MCF 10A (cell line): ENCODE measurements at places on chromosomes 5 and 9.

GRCh38 chr9:91948101-91948596 is 1.9 kb downstream of the ROR2 start:
- no peak for DNase-seq

DNA sequence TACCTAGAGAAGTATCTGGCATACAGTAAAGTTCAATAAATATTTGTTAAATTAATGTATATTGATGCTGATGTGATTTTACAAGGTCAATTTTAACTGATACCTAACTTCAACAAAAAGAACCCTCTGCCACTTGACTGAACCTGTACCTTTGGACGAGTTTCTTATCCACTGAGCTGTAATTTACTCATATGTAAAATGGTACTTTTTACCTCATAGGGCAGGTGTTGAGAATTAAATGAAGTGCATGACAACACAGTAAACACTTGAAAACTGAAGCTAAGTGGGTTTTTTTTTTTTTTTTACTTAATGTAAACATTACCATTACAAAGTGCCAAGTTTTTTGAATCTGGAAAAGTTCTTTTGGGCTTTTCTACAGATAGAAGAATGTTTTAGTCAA is 15.4 kb downstream of the NIPSNAP3B start:
- no peak for DNase-seq

- DNase-seq: no peak
Measured at GRCh38 chr5:172562443-172562842, 78.6 kb upstream of the NEURL1B start.

DNA sequence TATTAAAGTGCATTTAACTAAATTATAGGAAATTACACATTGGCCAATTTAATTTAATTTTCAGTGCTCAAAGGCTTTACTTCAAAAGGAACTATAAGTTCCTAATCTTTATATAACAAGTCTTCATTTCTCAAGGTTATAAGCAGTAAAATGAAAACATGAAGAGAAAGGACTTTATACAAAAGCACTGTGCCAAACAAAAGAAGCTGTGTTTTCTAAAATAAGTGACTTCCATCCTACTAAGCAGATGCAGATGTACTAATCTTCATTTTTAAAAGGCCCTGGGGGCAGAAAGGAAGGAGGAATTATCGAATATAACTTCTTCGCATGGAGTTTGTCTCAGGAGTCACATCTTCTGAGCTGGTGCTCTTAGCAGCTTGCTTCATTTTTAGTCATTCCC is 81.4 kb downstream of the SHC3 start:
- no peak for DNase-seq

DNA sequence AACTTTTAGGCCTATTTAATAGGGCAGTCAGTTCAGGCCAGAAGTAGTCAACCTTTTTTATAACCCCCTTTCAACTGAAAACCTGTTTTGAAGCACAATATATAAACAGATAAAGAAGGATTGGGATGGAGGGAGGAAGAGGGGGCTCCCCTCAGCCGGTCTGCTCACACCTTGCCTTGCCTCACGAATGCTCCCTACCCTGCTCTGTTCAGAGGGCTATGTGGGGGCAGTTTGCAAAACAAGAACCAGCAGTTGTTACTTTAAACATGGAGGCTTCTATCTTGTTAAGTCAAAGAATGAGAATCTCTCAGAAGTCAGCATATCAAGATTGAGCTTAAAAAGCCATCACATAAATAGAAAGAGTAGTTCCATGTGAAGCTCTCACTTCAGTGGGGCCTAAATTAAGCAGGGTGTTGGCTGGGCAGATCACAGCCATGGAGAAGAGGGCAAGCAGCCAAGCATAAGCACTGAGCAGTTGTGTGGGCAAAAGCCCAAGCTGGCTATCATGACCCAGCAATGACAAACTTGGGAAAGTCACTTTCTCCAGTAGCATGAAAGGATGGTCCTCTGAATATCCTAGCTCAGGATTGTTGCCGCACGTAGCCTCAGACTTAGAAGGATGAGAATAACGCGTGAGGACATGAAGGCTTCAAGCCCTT is 70.6 kb downstream of the ALDH1A1 start:
- no peak for DNase-seq

DNA sequence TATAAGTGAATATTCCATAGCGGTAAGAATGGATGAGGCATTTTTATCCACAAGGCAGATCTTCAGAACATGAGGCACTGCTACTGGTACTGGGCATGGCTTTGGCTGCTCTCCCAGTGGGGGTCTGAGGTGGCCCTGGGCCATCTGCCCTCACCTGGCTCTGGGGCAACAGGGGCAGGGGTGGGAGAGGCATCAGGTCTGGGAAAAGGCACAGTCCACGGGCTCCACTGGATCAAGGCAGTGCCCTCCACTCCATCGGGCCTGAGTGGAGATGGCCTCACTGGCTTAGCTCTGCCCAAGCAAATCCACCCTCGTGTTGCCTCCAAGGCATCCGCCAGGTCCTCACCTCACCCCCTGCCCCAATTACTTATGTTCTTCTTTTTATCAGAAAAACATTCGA is 10.9 kb upstream of the NKD2 start:
- DNase-seq: no peak

GRCh38 chr9:134317400-134317789 is 8.9 kb upstream of the RXRA start:
- DNase-seq: no peak

GRCh38 chr5:134906811-134907210 is 1.9 kb downstream of the PCBD2 start:
- no peak for DNase-seq

DNA sequence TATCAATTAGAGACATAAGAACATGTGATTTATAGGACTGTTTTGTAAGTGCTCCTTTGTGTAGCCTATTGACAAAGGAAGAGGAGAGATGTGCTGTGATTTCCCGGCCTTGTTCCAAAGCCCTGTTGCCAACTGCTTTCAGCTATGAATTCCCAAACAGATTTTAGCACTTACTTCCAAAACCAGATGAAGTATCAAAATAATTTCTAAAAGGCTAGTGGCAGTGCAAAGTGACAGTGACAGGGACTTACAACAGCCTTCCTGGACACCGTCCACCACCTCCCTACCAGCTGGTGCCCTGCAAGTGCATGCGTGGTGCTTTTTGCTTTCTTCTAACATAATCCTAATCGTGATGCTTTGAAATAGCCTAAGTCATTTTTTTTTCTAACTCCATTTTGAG is 254.1 kb upstream of the ACTBL2 start:
- no peak for DNase-seq

GRCh38 chr9:123925819-123926218 is 4.1 kb downstream of the DENND1A start:
- DNase-seq: no peak

- DNase-seq: no peak
Measured at GRCh38 chr5:962386-962785, 46.2 kb upstream of the NKD2 start.

DNA sequence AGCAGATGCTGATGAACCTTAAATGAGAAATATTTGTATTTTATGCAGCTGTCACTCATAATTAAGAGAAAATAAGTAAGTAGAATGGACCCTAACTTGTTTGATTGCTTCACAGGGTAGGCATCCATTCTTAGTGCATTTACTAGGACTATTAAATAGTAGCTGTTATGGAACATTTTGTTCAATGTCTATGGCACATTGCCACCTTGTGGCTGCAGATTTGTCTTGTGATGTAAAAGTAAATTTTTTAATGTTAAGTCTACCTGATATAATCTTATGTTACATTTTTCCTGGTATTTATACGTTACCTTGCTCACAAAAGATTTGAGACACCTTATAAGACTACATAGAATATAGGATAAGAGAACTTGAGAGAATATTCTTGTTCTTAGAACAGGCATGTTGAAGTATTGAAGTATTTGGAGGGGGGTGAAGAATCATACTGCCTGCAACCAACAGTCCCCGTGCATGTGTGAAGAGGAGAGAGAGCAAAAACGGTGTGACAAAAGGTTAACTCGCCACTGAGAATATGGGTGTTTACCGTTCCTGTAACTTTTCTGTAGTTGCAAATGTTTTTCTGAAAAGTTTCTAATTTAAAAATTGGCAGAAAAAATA is 161.1 kb downstream of the MAST4 start:
- peak; percentile 68 for DNase-seq

- peak; percentile 96 for DNase-seq
Measured at GRCh38 chr5:2685651-2686272, 65.7 kb downstream of the IRX2 start.

DNA sequence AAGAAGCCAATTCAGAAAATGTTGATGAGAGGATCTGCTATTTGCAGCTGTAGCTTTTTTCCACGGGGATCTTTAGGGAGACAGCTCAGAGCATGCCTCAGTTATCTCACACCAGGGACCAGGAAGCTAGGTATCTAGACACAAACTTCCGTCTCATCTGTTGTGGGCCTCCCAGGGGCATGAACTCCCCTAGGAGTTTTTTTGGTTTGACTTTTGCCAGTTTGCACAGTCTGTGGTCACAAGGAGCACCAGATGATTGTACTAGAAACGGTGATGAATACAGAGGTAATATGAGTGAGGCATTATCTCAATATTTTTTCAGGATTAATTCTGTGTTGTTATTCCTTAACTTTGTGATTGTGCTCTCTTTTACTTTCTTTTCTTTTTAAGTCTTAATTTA is 533.2 kb upstream of the SEMA6A start:
- no peak for DNase-seq

- DNase-seq: peak; percentile 78
Measured at GRCh38 chr5:157269165-157269671, 3.3 kb downstream of the CYFIP2 start.

- no peak for DNase-seq
Measured at GRCh38 chr5:145360936-145361335, 474.2 kb downstream of the PRELID2 start.

- no peak for DNase-seq
Measured at GRCh38 chr9:91421128-91421765, 2.4 kb downstream of the NFIL3 start.

GRCh38 chr5:119331566-119332095 is 24.2 kb upstream of the TNFAIP8 start:
- no peak for DNase-seq

- no peak for DNase-seq
Measured at GRCh38 chr5:133687212-133688061, 75.1 kb upstream of the FSTL4 start.

- DNase-seq: peak; percentile 13
Measured at GRCh38 chr9:106307670-106308069, 555.3 kb upstream of the ZNF462 start.

DNA sequence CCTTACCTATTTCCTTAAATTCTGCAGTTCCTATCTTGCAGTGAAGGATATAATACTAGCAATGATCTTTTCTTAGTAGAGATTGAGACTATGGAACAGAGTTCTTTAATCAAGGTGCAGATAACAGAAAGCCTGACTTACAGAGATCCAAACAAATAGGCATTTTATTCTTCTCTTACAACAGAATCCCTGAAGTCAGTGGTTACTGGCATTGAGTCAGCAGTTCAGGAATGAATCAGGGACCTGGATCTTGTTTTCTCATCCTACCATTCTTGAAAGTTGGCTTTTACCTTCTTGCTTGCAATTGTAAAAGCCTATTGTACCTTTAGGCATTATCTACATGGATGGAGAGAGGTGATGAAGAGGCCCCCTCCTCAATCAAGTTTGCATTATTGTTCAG is 47.5 kb upstream of the TLE4 start:
- peak; percentile 8 for DNase-seq

GRCh38 chr5:62578540-62578939 is at the start of gene LRRC70:
Gene LRRC70 (plus strand): TSS chr5:62578819. CDS start chr5:62579439, 620 bp downstream.
- no peak for DNase-seq

DNA sequence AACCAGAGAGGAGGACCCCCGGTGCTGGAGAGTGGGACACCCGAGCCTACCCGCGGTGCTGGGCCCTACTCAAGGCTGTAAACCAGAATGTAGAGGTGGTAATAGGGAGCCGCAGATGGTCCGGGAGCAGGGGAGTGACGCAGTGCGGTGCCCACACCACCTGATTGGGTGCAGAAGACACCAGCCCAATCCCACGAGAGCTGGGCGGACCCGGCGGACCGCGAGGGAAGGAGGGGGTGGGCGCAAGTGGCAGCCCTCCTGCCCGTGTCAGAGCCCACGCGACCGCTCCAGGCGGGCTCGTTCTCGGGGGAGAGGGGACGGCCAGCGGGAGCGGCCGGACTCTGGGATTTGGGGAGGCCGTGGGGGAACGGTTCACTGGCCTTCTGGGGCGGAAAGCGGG is 71.2 kb downstream of the C9orf50 start:
- DNase-seq: no peak

DNA sequence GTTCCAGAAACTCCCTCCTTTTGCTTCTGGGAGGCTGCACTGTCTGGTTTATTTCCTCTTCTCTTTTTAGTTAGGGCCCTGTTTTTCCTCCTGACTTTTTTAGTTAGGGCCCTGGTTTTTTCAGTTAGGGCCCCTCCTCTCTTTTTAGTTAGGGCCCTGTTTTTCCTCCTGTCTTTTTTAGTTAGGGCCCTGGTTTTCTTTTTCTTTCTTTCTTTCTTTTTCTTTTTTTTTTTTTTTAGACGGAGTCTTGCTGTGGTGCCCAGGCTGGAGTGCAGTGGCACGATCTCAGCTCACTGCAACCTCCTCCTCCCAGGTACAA is 15.1 kb downstream of the GSN start:
- DNase-seq: no peak

DNA sequence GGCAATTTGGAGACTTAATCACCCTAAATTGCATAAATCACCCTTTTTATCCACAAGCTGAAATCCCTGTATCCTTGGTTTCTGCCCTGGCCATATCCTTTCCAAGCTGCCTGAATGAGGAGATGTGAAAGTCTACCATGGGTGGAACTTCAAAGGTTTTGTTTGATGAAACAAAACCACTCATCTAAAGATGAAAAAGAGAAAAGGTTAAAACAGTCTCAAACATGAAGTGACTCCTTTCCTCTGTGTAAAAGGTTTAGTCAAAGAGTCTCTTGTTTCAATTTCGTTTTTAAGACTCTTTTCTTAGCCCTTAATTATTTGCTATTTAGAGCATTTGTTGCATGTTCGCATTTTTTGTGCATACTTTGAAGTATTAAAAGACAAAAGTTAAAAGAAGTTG is 11.2 kb downstream of the SLC45A2 start:
- DNase-seq: no peak

GRCh38 chr5:171595401-171595800 is 176.0 kb downstream of the FGF18 start:
- DNase-seq: peak; percentile 77

GRCh38 chr9:112035166-112035826 is 138.7 kb downstream of the UGCG start:
- no peak for DNase-seq

DNA sequence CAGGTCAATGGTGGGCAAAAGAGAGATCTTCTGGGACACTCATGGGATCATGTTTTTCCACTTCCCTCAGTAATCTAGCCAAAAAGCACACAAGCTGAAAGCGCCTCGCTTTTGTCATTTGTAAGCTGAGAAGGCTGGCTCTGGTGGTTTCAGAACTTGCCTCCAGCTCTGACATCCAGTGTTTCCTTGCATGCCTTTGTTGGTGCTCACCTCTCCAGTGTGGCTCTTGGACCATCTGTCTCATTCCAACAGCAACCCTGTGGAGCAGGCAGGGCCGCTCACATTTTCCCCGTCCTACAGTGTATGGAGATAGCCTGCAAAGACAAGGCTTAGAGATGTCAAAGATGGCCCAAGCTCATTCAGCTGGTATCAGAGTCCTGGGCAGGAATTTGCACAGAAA is 160.8 kb upstream of the KLF4 start:
- DNase-seq: no peak

- DNase-seq: peak; percentile 16
Measured at GRCh38 chr5:173882632-173883031, 5.5 kb upstream of the CPEB4 start.
